HEK293T (cell line): ENCODE measurements at places on chromosomes 13 and 19.

- DNase-seq, result peak; percentile 61
Observed at GRCh38 chr13:85799097-85799582, at the start of gene SLITRK6. TSS of gene SLITRK6 (minus strand) at chr13:85799419. CDS start at chr13:85796508, 2,911 bp downstream.

- no peak for DNase-seq
Observed at GRCh38 chr19:13092606-13093235, 9.9 kb downstream of the LYL1 start.

DNA sequence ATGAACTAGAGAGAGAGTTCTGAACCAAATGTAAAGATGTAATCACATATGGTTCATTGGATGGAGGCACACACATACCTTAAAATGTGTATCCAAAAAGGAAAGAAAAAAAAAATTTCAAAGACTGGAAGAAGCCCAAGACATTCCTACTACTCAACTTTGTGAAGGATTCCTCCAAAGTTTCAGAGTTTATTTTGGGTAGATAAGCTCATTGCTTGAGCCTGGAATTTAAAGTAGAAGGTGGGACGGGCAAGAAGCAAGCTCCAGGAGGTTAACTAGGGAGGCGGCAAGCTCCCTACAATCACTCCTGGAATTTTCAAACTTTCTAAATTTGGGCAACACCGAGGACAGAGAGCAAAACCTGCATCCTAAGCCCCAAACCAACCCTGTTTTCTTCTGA lies 1.9 kb downstream of the TSHZ3 start:
- DNase-seq, result no peak

- DNase-seq, result no peak
Observed at GRCh38 chr19:48646722-48647216, 782 bp upstream of the CA11 start.

- no peak for DNase-seq
Observed at GRCh38 chr13:49545661-49546060, 39.7 kb downstream of the RCBTB1 start.

DNA sequence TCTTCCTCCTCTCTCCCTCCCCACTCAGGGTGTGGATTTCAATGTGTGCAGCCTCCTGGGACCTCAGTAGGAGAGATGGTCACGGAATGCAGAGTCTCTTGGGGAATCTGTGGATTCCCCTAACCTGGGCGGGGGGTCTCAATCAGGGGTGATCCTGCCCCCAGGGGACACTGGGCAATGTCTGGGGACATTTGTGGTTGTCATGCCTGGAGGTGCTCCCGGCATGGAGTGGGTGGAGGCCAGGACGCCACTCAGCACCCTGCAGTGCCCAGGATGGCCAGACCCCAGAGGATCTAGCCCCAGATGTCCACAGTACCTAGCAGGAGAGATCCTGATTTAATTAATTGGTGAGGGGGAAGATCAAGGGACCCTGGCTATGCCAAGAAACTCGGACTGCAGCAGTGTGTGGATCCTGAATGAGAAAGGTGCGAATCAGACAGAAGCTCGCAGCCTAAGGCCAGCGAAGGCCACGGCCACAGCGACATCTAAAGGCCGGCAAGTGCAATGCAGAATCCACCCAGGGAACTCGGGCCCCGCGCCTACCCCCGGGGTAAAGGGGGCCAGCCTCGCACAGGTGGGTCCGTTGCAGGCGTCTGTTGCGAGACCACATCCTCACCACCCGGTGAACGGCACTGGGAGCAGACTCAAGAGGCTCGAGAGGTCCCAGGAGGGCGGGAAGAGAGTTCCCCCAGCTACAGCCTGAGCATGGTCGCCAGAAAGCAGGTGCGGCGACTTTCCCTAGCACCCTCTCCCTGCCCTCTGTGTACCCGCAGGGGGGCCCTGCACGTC lies 88.8 kb downstream of the GNG7 start:
- peak; percentile 56 for DNase-seq

DNA sequence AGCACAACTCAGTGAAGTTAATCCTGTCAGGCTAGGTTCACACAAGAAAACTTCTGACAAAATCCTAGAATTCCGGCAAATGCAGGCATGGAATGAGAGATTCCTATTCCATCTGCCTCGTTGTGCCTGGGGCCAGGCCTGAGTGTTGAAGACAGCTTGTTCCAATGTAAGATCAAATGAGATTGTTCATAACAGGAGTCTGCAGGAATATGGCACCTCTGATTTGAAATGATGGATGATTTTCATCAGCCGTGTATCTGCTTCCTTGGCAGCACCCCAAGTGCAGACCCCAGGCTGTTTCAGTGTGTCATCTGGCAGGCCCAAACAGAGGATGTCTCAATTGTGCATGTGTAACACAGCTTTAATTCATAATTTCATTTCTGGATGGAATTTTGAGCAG lies 35.3 kb upstream of the SACS start:
- DNase-seq, result no peak

DNA sequence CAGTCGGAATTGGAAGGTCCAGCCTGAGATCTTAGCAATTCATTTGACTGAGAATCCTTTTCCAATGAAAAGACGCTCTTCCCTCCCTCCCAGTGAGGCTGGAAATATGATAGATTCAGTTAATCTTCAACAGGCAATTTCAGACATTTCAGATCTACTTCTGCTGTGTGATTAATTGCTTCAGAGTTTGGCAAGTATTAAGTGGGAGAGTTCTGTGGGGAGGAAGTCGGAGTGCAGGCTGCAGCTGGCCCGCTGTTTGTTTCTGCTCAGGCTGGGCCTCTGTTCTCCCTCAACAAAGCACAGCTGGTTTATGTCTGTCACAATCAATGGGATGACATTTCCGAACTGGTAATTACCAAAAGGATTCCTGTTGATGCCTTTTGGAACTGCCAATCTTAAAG lies 178.2 kb downstream of the NDFIP2 start:
- DNase-seq, result no peak

GRCh38 chr19:5718579-5719273 lies 1.2 kb downstream of the LONP1 start:
- DNase-seq, result no peak

GRCh38 chr19:57305056-57305455 lies 15.2 kb upstream of the ZNF543 start:
- DNase-seq, result no peak

DNA sequence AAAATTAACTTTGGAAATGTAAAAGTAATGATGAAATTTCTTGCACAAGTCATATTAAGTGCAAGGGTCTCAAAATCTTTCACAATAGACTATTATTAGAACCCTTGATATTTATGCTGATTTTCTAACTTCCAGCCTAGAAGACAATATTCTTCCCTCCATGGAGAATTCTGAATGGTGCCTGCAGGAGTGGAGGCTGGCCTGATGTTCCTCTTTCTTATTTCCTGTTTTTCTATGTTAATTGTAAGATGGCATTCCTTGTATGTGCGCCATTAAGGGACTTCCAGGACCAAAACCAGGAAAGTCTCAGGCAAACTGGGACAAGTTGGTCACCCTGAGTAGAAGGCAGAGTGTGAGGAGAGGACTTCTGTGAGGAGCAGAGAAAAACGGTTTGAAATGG lies 294.9 kb downstream of the DLEU7 start:
- DNase-seq, result no peak
